ENCODE measurements at places on chromosomes 4 and X.

- DNase-seq: peak; percentile 1
These were observed 223.0 kb upstream of the EPHA5 start for GRCh38 chr4:65893271-65893670.

GRCh38 chr4:85569730-85570299 is 94.9 kb downstream of the ARHGAP24 start:
- no peak for DNase-seq

- DNase-seq: no peak
These were observed 482.5 kb downstream of the RPA4 start for GRCh38 chrX:97366237-97366636.

GRCh38 chr4:162392946-162393345 is 229.1 kb upstream of the FSTL5 start:
- no peak for DNase-seq

GRCh38 chr4:105329081-105329480 is 144.8 kb downstream of the PPA2 start:
- DNase-seq: no peak

GRCh38 chr4:155026715-155027114 is 181.7 kb upstream of the NPY2R start:
- no peak for DNase-seq

GRCh38 chr4:150708004-150708403 is 126.1 kb downstream of the MAB21L2 start:
- no peak for DNase-seq
